ENCODE measurements at places on chromosomes 12 and 14. TPM values are rescaled to one million over a fixed set of nuclear protein-coding genes. Genes with fewer than 3 reads are reported as not detected.

DNA sequence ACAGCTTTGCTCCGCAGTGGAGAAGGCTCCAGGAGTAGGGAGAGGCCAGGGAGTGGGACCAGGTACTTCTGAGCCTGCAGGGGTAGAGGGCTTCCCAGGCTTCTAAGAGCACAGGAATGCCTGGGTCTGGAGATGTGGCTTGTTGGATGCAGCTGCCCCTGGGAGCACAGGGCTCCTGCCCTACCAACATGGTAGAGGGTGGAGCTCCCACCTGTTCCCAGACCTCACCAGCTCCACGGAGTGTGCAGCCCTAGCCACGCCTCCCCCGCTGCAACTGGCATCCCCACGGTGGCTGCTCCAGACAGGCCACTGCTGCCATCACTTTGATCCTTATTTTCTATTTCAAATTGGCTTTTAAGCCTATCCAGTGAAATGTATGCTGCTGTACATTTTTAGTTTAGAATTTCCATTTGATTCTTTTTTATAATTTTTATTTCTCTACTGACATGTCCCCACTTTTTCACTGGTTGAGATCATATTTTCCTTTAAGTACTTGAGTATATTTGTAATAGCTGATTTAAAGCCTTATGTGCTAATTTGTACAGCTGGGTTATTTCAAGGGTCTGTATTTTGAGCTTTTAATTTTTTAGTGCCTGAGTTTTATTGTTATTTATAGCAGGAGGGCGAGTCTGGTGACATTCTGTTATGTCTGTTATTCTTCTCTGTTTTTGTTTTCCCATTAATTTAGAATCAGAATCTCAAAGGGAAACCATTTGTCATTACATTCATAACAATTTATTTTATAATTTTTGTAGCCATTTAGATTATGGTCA lies 78.0 kb downstream of the DERA start:
- no peak for DNase-seq

- no peak for DNase-seq
Observed at GRCh38 chr14:81385419-81385818, 14.7 kb downstream of the STON2 start.

GRCh38 chr14:38238332-38238731 lies 17.6 kb downstream of the CLEC14A start:
- no peak for DNase-seq

- no peak for DNase-seq
Observed at GRCh38 chr12:16299403-16299802, 21.9 kb upstream of the SLC15A5 start.

DNA sequence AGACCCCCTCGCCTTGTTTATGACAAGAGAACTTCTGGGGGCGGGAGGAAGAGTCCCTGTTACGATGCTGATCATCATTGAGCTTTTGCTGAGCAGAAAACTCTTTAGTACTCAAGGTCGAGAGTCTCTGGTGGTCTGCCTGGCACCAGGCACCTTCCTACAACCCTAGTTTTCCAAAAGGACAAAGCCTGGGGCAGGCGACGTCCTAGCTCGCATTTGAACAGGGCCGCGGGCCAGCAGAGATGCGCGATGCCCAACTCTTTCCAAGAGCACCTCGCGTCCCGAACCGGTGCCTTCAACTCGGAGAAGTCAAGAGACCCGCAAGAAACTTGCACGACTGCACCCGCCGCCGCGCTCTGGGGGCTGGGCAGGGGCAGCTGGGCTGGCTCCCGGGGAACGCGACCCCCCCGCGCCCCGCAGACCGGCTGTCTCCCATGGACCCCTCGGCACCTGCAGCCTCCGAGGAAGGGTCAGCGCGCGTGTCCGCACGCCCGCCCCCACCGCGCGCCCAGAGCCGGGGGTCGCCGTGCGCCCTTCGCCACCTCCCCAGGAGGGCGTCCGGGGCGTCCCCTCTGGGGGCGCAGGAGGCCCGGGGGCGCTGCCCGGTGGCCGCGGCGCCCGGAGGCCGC lies 377 bp upstream of the BCL7A start:
- DNase-seq = no peak

GRCh38 chr14:67622675-67623074 lies 3.0 kb downstream of the ARG2 start:
- DNase-seq = no peak

DNA sequence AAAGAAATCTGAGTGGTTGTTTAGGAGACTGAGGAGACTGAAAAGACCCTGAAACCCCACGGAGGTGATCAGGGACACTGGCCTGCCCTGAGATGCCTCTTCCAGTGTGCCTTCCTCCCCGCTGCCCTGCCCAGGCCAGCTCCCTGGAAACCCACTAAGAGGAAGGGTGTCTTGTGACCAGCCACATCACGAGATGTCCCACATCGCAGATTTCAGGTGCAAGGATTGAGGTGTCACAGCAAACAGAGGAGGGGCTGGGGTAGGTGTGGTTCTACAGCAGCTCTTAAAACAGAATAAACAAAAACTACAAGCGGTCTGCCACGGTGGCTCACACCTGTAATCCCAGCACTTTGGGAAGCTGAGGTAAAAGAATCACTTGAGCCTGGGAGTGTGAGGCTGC lies 184.3 kb upstream of the C14orf180 start:
- DNase-seq = no peak

DNA sequence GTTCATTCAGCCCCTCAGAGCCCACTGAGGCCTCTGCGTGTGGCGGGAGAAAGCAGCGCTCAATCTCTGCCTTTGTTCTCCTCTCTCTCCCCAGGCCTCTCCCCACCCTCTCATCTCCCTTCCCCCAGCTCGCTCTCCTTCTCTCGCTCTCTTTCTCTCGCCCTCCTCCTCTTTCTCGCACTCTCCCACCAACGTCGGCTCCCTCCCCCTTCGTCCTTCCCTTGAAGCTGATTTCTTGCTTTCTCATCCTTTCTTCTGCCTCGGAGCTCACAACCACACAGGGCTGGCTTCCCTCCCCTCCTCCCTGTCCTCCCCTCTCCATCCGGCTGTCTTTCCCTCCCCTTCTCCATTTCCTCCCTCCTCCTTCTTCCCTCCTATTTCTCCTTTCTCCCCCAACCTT lies 96.4 kb downstream of the LRRC74A start:
- DNase-seq = no peak

GALNT8 gene
- polyA plus RNA-seq = 3.7 TPM

SSTR1 gene
- 0.09 TPM for polyA plus RNA-seq

- DNase-seq = no peak
Observed at GRCh38 chr12:50745861-50746260, 18.0 kb upstream of the ATF1 start.
